ENCODE measurements at places on chromosomes 6 and 20.
A peak's percentile ranks its signal among the peaks of the same experiment; 100 is the strongest.

- DNase-seq, result no peak
Observed at GRCh38 chr6:55046869-55047422, 127.4 kb upstream of the HCRTR2 start.

GRCh38 chr6:69064226-69064625 lies 429.1 kb downstream of the ADGRB3 start:
- no peak for DNase-seq

DNA sequence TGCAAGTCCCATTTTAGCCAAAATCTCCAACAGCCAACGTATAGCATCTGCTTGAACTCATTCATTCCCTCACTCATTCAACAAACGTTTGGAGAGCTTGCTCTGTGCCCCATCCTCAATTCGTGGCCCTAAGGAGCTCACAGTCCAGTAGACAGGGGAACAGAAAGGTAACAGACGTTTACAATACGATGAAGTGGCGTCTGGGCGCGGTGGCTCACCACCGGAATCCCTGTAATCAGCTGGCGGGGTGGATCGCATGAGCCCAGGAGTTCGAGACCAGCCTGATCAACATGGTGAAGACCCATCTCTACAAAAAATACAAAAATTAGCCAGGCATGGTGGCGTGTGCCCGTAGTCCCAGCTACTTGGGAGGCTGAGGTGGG lies 790 bp upstream of the E2F1 start:
- DNase-seq, result no peak

DNA sequence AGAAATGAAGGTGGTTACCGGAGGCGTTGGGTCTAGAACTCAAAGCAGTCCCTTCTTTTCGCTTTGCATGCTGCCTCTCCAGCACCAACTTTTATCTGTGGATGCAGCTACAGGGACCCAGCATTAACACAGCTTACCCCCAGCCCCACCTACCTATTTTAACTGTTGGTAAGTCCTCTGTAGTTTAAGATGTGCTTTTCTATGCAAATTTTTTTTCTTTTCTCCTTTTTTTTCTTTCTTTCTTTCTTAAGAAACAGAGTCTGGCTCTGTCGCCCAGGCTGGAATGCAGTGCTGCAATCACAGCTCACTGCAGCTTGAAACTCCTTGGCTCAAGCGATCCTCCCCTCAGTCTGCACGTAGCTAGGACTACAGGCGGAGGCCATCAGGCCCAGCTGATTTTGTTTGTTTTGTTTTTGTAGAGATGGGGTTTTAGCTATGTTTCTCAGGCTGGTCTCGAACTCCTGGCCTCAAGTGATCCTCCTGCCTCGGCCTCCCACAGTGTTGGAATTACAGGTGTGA lies 6.5 kb upstream of the USP45 start:
- no peak for DNase-seq

DNA sequence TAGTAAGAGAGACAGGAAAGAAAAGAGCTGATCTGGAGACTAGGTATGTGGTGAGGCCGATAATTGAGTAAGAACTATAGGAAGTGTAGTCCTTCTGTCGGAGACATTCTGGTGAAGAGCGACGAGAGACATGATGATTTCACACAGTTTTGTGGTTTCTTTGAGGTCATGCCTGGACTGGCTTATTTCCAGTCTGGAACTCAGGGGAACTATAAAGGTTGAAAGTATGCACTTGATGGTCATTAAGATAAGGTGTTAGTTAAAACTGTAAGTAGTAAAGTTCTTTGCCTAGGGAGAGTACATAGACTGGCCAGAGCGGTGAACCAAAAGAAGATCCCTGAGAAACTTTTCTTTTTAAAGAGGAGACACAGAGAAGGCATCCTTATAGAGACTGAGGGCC lies 68.8 kb downstream of the RFX6 start:
- no peak for DNase-seq

DNA sequence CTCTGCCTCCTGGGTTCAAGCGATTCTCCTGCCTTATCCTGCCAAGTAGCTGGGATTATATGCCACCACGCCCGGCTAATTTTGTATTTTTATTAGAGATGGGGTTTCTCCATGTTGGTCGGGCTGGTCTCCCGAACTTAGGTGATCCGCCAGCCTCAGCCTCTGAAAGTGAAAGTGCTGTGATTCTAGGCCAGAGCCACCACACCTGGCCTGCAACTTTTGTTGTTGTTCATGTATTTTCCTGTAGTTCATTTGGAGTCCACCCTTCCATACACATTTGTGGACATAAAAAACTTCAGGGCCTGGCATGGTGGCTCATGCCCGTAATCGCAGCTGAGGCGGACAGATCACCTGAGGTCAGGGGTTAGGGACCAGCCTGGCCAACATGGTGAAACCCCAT lies 14.5 kb downstream of the HSPA1B start:
- no peak for DNase-seq

DNA sequence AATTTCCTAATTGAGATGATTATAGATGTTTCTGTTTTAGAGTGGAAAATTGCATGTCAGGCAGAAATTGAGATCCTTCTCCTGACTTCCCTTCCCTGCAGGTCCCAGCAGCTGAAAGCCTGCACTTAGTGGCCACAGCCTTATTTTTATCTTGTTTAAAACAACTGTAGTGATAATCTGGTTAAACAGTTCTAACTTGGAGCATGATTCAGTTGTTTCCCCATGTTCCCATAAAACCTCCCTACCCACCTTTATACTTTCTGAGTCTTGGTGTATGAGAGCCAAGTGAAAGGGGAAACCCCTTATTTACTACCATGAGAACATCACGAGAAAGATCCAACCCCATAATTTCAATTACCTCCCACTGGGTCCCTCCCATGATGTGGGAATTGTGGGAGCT lies 195.2 kb downstream of the SLC16A10 start:
- DNase-seq, result no peak

- DNase-seq, result peak; percentile 29
Observed at GRCh38 chr6:13795041-13795750, 19.2 kb downstream of the MCUR1 start.

DNA sequence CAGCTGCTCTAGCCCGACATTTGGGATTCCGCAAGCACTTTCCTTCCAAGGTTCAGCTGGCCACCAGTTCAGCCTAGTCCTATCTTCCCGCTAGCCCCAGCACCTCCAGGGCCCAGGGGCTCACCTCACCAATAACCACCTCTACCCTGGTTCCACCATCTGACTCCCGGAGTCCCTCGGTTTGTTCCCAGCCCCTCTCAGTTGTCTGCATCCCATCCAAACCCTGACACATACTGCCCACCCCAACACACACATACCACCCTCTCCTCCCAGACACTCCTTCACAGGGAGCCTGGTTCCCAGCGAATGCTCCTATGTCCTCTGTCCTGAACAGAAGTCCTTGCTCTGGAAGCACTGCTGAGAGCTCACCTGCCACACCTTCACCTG lies 418 bp downstream of the TNXB start:
- DNase-seq, result no peak

DNA sequence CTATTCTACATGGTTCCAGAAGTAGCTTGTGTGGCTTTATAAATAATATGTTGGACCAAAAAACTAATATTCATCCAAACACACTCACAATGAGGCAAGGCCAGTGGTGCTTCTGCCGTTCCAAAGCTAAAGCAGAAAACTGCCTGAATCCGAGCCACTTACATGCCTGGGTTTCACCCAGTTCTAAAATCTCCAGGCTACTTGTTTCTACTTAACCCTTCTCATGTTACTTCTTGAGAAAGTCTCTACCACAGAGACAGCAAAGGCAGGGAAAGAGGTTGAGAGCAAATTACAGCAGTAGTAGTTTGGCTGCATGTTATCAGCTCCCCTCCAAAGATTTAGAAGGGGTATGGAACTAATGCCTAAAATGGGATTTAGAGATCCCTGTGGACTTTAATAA lies 62.0 kb downstream of the FAXC start:
- DNase-seq, result no peak

DNA sequence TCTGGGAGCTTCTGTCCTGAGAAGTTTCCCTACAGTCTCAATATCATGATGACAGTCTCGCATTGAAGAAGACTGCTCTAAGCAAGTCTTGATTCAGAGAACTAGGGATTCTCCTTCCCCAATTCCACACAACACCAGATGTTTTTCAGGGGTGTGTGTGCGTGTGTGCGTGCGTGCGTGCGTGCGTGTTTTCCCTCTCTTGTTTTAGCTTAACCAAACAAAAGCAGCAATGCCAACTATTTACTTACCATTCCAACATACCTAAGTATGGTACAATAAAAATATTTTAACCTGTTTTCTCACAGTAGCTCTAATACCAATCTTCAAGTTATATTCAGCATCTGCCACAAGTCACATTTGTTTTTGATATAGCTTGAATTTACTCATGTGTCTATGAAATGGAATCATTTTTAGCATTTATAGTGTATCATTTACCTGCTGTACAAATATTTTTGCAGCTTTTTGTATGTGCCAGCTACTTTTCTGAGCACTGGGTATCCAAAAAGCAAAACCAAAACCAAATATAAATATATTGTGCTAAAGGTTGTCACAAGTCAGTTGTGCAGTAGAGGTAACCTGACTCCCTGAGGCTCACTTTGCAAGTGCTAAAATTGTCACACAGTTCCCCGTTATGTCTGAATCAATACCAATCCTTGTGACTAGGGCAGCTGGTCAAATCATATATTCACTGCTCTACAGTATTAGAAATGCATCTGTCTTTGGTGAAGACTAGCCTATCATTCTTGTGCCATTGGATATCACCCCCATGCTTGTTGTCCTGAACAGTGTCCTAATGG lies 21.7 kb upstream of the MYLIP start:
- no peak for DNase-seq

- DNase-seq, result no peak
Observed at GRCh38 chr20:11965602-11966001, 47.9 kb downstream of the BTBD3 start.

GRCh38 chr20:59134182-59134581 lies 29.4 kb upstream of the ZNF831 start:
- no peak for DNase-seq

DNA sequence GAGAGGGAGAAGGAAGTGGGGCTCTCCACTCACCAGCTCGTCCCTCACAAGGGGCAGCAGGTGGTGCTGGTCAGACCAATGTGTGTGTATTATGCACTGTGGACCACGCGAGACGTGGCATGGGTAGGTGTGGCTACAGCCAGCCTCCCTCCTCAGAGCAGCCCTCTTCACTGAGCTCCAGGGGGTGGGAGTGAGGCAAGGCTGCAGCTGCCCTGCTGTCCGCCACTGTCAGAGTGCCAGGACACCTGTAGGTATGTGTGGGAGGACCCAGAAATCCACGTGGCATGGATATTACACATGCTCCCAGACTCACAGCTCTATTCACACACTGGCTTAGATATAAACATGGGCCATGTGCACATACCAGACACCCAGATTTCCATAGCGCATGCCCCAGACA lies 90.3 kb downstream of the VEGFA start:
- DNase-seq, result no peak

DNA sequence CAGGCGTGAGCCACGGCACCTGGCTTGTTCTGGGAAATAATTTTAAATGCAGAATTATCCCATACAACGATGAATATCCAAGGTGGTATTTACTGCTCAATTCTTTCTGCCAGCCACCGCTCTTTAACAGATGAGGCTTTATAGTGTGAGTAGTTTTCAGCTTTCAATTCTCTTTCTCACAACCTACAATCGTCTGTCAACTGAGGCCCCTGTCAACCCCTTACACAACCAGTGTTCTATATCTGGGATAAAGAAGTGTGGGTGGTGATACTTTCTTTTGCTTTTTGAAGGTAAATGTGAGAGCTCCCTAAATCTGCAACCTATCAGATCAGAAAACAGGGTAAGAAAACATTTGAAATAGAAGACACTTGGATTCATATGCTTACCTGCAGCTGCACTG lies 22.5 kb downstream of the STAU1 start:
- DNase-seq, result no peak

- peak; percentile 75 for DNase-seq
Observed at GRCh38 chr20:31833130-31833930, 12.1 kb downstream of the FOXS1 start.

DNA sequence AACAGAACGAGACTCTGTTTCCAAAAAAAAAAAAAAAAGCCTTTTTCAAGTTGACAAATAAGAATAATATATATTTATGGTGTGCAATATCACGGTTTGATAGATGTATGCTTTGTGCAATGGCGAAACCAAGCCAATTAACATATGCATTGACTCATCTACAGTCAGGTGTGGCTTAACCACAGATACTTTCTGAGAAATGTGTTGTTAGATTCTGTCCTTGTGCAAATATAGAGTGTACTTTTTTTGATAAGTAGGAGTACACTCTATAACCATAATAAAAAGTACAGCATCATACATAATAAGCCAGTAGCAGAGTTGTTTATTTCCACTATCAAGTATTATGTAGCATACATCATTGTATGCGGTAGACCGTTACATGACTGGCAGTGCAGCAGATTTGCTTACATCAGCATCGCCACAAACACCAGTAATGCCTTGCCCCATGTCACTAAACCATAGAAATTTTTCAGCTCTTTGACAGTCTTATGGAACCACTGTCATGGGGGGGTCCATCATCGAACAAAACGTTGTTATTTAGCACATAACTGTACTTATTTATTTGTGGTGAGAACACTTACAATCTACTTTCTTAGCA lies 59.2 kb downstream of the TMEM170B start:
- no peak for DNase-seq

DNA sequence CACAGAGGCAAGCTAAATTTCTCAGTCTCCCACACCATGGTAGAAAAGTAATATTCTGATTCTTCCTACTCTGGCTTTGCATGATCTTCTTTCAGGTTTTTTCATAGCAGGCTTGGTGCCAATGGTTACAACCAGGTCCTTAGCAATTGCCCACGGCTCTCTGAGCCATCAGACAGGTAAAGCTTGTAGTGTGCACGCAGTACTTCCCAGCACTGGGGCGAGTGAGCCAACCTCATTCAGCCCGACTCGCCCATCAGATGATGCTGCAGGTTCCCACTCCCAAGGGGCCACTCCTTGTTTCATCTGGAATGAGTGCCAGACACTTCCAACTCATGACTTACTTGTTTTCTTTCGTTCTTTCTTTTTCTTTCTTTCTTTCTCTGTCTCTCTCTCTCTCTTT lies 78.3 kb downstream of the PERP start:
- no peak for DNase-seq

GRCh38 chr20:36498386-36499179 lies 42.7 kb upstream of the MYL9 start:
- no peak for DNase-seq

DNA sequence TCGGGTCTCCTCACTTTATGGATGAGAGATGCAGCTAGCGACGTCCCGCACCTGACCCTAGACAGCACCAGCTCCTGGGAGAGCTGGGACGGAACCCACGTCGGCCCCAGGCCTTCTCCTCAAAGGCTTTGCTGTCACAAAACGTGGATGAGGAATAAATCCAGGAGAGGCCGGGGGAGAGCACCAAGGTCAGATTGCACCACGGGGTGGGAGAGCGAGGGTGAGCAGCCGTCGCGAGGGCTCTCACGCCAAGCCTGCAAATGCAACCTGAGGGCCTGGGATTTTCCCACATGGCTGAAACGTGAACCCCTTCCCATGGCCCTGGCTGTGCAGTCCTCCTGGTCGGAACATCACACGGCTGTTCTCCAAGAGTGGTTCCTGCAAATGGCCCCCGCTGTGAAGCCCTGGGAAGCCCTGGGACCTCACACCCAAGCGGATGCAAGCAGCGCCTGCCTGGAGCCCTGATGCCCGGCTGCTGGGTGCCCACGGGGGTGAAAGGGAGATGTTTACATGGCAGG lies 45.3 kb downstream of the DLL1 start:
- DNase-seq, result no peak

- DNase-seq, result no peak
Observed at GRCh38 chr20:38840053-38840893, 34.8 kb downstream of the PPP1R16B start.

GRCh38 chr6:106739387-106739786 lies 110.0 kb downstream of the QRSL1 start:
- no peak for DNase-seq

Data from GM12892 (cell line).